AG08396 (cell line): ENCODE measurements at places on chromosomes 3 and 15.

DNA sequence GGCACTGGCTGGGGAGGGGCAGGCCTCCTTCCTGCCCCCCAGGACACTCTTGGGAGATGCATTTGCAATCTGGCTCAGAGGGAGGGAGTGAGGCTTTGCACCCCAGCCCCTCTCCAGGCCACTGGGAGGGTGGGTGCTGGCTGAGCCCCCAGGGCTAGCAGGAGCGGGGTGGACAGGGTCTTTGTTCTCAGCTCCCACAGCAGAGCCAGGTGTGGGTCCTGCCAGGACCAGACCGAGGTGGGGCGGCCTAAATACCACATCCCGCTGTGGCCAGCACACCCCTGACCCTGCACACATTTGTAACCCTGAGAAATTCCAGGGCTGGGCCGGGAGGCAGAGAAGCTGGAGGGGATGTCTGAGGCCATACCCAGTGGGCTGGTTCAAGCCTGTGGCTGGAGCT is 41.0 kb downstream of the STARD5 start:
- no peak for DNase-seq

GRCh38 chr3:69724722-69725435 is 14.4 kb upstream of the MITF start:
- no peak for DNase-seq

- peak; percentile 36 for DNase-seq
Measured at GRCh38 chr15:38354315-38354929, 99.5 kb upstream of the FAM98B start.

GRCh38 chr3:150764566-150764965 is 1.6 kb upstream of the SIAH2 start:
- DNase-seq: no peak

- DNase-seq: peak; percentile 41
Measured at GRCh38 chr3:43531835-43532234, 90.0 kb downstream of the ANO10 start.

DNA sequence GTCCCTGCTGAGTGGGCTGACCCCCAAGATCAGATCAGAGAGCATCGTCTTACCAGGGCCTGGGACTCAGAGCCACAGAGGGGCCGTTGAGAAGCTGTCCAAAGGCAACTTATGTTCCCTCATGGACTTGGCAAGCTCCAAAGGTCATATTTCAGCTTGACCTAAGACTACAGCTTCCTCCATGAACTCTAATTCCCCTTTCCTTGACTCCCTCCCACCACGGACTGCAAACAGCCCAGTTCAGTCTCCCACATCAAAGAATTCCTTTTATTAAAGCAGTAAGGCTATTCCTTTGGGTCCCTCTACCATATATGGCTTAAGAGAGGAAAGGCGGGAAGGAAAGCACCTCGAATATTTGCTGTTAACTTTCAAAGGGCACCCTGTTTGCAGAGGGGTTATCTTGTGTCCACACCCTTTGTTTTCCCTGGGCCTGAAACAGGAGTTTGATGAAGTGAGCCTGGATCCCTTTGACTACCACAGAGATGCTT is 146.1 kb upstream of the THBS1 start:
- no peak for DNase-seq
